Hypothalamus (tissue), 51 donors: ENCODE measurements at places on chromosomes 2 and 18.

DNA sequence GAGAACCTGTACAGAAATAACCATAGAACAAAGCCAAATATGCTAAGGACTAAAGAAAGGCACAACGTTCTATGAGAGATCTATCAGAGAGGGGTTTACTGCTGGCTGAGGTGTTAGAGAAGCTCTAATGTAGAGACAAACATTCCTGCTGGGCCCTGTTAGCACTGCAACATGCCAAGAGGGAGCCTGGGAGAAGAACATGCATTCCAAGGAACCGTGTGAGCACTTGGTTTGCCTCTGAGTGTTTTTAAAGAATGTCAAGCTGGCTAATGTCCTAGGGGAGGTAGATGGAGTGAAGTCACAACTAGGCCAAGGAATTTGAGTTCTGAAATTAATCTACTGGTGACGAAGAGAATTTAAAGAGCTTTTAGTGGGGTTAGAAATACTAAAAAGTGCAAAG lies 384.3 kb upstream of the LYPD1 start:
- DNase-seq = no peak

DNA sequence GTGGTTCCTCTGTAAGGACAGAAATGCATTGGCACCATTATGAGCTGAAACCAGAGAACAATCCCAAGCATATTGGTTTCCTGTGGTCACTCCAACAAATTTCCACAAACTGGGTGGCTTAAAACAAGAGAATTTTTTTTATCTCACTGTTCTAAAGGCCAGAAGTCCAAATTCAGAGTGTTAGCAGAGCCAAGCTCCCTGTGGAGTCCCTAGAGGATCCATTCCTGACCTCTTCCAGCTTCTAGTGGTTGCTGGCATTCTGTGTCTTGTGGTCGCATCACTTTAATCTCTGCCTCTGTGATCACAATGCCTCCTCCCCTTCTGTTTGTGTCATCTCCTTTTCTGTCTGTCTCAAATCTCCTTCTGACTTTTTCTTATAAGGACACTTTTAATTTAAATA lies 380.3 kb downstream of the NYAP2 start:
- no peak for DNase-seq

GRCh38 chr2:149972066-149972465 lies 384.5 kb upstream of the MMADHC start:
- DNase-seq = no peak

DNA sequence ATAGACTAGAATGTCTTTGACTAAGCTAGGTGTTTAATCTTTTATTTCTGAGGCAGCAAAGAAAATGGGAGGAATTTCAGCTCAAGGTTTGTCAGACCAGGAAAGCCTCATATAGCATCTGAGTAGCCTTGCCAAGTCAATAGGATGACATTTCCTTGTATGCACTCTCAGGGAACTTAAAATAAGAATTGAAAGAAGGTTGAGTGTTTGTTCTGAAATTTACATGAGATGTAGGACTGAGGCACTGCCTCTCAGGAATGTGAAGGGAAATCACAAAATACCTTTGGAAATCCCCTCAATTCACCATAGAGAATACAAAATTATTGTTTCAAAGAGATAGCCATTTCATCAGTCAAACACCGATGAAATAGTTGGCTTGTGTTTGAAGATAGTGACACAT lies 392.0 kb upstream of the NRP2 start:
- no peak for DNase-seq

GRCh38 chr2:101860157-101860556 lies 131.6 kb upstream of the IL1R2 start:
- no peak for DNase-seq

DNA sequence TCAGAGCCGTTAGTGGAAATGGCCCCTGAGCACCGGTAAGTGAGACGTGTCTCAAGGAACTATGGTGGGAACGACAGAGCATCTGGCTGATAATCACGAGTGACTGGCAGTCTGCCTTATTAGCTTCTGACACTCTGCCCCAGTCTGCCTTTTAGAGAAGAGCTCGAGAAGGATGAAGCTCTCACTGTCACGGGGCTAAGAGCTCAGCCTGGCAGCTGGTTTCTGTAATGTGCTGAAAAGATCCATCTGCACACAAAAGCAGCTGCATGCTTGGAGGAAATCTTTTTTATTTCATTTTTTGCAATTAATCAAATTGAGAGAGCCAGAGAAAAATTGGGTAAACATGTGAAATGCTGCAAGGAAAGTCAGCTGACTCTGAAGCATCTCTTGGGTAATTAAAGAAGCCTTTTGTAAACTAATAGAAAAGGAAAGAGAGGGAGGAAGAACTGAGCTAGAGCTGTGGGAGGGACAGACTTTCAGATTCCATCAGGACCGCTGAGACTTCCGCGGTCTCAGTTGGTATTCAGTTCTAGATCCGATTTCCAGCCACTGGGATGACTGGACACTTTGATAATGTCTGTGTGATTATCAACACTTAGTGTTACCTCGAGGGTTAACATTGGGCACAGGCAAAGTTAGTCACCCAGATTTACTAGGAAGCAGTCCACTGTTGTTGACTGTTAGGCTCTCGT lies 24.4 kb downstream of the MBP start:
- no peak for DNase-seq

DNA sequence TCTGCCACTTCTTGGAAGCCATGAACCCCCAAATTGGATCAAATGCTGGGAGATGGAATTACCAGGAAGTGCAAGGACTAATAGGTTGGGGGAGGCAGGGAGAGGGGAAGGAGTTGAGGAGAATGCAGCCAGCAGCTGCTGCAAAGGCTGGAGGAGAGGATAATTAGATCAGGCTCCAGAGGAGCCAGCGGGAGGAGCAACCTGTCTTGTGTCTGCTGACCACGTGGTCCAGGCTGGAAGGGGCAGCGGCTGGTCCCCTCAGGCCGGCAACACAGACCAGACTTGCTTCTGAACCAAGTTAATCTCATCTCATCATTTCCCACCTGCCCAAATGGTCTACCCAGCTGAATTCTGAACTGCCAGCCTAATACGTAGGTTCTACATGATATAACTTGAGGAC lies 68.3 kb downstream of the MRO start:
- no peak for DNase-seq

DNA sequence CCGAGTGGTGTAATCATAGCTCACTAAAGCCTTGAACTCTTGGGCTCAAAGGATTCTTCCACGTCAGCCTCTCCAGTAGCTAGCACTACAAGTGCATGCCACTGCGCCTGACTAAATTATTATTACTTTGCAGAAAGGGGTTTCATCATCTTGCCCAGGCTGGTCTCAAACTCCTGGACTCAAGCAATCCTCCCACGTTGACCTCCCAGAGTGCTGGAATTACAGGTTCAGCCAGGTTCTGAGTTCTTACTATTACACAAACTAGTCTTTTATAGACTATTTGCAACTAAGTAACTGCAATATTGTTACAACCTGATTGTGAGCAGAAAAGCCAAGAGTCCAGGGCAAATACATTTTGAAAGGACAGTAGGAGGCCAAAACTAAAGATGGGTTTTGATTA lies 35.9 kb upstream of the MRPL19 start:
- no peak for DNase-seq

- DNase-seq = no peak
Measured at GRCh38 chr2:30780776-30781330, 26.4 kb downstream of the CAPN13 start.

- no peak for DNase-seq
Measured at GRCh38 chr18:77248873-77249568, 627 bp upstream of the GALR1 start.

DNA sequence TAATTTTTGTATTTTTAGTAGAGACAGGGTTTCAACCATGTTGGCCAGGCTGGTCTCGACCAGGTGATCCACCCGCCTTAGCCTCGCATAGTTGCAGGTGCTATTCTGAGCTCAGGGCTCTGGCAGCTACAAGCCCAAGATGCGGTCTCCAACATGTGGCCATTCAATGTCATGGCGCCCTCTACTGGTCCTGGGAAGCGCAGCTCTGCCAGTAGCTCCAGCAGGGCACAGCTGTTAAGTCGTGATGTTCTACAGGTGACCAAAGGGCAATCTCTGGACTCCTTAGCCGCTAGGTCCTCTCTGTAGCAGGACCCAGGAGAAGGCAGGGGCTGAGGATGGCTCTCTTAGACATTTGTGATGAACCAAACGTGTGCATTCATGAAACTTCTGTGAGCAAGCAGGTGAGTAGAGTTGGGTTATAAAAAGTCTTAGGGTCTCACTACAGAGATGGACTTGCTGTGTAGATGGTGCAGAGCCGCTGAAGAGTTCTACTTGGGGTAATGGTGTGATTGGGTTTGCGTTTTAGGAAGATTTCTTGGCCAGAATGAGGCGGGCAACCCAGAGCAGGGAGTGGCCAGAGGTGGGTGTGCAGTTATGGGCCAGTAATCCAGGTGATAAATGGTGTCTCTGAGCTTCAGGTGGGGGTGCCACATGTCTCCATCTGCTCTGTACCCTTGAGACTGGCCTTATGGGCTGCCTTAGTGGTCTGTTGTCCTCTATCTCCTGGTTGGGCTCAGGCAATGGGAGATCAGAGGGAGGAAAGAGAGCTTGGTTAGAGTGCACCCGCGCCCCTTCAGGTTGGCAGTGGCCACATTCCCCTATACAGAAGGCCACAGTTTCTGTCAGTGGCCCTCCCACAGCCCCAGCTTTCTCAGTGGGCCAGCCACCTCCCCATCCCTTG lies 31.0 kb downstream of the IL37 start:
- DNase-seq = peak; percentile 68

- DNase-seq = no peak
Measured at GRCh38 chr2:236955521-236956030, 130.1 kb upstream of the COPS8 start.

DNA sequence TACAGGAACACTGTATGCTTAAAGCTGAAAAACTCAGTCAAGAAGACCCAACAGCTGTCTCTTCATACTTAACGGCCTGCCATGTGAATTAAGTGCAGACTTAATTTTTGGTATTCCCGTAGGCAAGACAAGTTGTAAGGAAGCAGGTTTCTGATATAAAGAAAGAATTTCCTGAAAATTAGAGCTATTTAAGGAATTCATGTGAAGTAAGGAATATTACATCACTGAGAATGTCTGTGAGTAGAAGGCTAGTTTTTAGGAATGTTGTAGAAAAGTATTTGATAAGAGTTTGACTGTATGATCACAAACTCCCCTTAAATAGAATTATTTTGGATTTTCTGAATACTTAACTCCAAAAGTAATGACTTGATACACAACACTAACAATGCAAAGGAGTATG lies 51.0 kb downstream of the WDR33 start:
- DNase-seq = no peak

- no peak for DNase-seq
Measured at GRCh38 chr2:3460156-3460555, 59.2 kb downstream of the ADI1 start.

DNA sequence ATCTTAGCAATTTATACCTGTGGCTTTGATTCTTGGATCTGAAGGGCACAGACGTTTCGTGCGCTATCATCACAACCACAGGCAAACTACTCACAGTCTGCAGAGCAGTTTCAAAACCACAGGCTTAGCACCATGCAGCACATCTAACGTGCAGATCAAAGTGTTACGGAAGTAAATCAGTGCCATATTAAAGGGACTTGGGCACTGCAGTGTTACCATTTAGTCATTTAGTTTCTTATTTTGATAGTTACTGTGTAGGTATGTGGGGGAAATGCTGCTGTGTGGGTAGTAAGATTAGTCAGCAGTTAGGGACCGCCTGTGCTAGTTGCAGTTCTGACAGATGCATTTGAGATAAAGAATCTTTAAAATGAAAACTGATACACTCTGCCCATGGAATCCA lies 384.0 kb downstream of the NBAS start:
- no peak for DNase-seq

DNA sequence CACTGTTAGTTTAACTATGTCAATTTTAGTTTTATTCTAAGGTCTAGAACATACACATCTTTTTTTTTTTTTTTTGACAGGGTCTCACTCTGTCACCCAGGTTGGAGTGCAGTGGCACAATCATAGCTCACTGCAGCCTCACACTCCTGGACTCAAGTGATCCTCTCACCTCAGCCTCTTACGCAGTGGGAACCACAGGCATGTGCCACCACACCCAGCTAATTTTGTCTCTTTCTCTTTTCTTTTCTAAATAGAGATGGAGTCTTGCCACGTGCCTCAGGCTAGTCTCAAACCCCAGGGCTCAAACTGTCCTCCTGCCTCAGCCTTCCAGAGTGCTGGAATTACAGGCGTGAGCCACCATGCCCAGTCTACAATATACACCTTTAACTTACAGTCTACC lies 69.5 kb upstream of the CHRNA1 start:
- DNase-seq = no peak

DNA sequence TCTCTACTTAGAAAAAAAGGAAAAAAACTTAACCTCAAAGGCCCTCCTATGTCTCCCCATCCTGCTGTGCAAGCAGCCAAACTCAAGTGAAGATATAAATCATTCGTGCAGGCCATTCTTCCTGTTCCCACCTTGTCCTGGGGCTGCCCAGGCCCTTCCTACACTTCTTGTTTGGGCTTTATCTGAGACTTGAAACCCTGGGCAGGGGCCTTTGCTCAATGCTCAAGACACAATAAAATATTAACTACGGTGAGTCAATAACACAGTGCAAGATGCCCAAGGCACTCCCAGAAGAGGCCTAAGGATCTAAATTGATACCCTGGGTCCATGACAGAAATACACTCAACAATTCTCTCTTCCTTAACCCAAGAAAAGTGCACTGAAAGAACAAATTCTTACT lies 67.6 kb downstream of the TBC1D8 start:
- no peak for DNase-seq

DNA sequence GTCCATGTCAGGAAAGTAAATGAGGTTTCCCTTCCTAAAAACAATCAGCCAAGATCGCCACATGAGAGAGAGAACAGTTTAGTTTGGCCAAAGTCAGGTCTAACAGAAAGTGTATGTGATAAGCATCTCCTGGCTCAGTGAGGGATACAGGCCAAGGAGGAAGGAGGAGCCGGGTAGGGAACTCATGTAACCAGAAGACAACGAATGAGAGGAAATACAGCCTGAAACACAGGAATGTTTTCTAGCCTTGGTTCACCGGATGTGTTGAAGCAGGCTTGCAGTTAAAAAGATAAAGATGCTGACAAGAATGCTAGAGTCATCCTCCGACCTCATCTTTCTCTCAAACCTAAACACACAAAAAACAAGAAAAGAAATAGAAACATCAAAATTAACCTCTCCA lies 283.9 kb upstream of the SIX2 start:
- DNase-seq = no peak

DNA sequence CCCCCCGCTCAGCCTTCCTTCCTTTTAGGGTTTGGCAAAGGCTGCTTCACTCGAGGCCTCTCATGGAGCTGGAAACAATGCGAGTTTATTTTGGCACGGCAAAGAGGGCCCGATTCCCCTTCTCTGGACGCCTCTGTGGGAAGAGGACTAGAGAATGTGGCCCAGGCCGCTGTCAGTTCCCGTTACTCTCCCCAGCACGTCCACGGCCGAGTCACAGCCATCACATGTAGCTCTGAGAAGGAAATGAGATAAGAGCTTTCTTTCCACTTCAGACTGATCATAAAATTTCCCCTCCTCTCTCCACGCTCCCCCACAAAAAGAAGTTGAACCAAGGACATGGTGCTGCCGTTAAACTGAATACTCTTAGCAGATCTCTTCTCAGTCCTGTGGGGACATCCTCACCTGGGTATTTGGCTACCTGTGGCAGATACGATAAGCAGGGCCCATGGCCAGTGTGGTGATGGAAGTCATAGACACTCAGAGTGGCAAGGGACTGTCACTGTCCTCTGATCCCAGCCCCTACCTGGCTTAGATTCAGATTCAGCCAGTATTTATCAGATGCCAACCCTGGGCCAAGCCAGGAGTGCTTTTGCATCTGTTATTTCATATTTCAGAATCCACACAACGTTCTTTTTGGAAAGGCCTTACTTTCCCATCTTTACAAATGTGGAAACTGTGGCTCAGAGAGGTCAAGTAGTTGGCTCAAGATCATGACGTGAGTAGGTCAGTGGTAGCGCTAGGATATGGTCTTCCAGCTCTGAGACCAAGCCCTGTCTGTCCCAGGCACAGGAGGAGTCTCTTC lies 101.2 kb downstream of the MCFD2 start:
- DNase-seq = no peak
